ENCODE measurements at places on chromosomes 1 and 21.

DNA sequence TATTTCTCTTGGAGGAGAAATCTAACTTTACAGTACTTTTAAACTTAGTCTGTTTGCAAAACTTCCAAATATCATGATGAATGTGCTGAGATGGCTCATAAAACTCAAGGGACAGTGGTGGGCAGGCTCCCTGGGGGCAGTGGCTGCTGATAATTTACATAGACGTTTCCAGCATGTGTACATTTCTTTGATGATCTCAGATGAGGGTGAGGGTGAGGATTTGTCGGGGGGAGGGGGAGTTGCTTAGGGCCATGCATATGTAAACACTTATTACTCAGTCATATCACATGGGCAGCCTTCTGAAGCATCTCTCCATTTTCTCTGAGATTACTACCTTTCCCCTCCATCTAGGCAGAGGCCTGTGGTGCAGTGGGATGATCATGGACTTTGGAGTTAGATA lies 152.9 kb upstream of the HMGB4 start:
- DNase-seq, result no peak

GRCh38 chr1:219100059-219100458 lies 73.6 kb upstream of the LYPLAL1 start:
- no peak for DNase-seq

DNA sequence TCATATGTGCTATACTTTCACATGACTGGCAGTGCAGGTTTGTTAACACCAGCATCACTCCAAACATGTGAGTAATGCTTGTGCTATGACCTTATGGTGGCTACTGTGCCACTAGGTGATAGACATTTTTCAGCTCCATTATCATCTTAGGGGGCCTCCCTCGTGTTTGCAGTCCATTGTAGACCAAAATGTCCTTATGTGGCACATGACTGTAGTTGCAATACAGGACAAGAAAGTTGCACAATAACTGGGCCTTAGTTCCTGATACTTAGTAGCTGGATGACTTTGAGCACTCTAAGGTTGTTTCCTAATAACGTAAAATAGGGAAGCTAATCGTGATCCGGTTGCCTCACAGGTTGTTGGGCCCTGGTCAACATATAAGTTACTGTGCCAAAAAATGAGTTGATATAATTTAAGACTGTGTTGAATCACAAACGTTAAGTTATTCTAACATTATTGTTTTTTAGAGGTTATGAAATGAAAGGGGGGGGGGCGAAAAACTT lies 511 bp upstream of the SNX27 start:
- DNase-seq, result no peak

DNA sequence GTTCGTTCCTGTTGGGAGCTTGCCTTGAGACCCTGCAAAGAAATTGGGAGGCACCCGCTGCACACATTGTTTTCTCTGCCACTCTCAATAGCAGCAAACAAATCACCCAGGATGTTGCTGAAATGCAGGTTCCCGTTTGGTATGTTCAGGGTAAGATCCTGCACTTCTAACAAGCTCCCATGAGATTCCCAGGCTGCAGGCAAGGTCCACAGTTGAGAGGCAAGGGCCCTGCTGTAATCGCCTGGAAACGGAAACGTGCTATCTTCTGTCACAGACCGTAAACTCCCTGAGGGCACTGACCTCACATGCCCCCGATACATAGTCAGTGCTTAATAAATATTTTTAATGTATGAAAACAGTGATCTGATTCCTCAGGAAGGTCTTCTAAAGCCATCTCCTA lies 37.8 kb downstream of the XCL1 start:
- no peak for DNase-seq

DNA sequence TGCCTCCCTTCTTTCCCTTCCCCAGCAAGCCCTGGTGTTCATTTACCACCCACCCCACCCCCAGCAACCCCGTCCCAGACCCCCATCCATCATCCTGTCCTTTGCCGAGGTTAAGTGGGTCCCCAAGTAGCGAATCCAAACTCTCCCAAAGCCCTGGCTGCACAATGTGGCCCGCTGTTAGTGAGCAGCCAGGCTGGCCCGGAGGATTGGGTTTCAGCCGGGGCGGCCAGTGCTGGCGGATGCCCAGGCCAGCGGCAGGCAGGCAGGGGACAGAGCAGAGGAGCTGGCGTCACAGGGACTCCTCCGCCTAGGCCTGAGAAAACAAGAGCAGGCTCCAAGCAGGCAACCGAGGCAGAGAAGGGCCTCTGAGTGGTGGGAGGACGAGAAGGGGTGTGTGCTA lies 61.4 kb downstream of the EPHB2 start:
- no peak for DNase-seq

GRCh38 chr1:168280296-168280927 lies at the start of gene TBX19:
TSS of gene TBX19 (plus strand) at chr1:168280877. CDS start at chr1:168281091, 214 bp downstream.
- DNase-seq, result no peak

GRCh38 chr1:96710708-96711477 lies 10.7 kb upstream of the PTBP2 start:
- DNase-seq, result no peak

DNA sequence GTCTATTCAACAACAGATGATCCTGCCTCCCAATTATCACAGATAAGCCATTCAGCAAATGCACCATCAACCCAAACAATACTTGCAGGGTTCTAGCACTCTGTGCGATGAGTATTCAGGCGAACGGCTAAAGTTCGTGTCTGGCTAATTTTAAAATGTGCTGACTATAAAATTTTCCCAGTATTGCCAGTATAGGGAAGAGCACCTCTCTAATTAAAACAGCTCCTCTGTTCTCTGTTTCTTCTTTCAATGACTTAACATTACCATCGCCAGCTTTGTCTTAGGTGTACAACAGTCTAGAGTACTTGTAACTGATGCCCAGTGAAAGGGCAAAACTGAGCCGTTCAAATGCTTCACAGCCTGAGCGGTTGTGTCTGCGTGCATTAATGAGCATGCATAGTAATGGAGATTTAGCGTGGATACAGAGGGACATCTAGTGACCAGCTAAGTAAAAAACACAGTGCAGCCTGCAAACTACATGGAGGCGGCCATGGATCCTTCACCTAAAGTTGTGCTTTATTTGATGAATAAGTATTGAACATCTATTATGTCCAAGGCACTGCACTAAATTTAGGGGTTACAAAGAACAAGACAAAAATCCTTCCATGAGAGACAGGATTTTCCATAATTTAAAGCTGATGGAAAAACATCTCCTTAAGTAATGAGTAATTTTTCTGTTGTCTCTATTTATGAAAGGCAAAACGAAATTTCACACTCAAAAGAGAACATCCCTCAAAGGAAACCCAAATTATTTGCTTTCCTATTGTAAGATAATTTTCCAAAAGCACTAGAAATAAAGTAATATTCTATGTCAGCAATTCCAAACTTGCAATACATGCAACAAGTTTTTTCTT lies 120.0 kb downstream of the SETD4 start:
- DNase-seq, result no peak

- DNase-seq, result no peak
Observed at GRCh38 chr1:19981170-19981506, 1.7 kb upstream of the PLA2G2A start.

Measured in activated naive CD4-positive, alpha-beta T cell (primary cell).